ENCODE measurements at places on chromosomes 16 and 17. TPM values are rescaled to one million over a fixed set of nuclear protein-coding genes. Genes with fewer than 3 reads are reported as not detected.

GRCh38 chr17:15398736-15399331, 57.4 kb upstream of the TEKT3 start:
- DNase-seq = no peak

GRCh38 chr16:89360760-89361435, 129.5 kb downstream of the ANKRD11 start:
- no peak for DNase-seq

SHCBP1 gene
- 11.8 TPM for total RNA-seq

DNA sequence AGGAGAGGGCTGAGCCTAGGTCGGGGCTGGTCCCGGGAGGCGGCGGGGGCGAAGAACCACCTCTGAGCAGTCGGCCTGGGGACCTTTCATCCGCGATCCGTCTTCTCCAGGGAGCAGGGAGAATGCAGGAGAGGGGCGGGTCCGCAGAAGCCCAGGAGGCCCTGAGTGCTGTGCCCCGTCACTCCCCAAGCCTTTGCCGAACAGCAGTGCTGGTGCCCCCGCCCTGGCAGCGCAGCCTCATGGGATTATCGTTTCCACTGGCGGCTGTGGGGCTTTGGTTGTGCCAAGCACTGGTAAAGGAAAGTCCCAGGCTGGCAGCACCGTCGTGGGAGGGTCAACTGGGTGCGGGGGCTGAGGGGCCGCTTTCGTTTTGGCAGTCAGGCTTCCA, 631 bp downstream of the TBL3 start:
- no peak for DNase-seq

CCL3 gene
- not detected for total RNA-seq

GRCh38 chr17:56890390-56890789, 23.5 kb downstream of the TRIM25 start:
- DNase-seq = no peak
